ENCODE measurements at places on chromosomes 11 and 22.

- peaks cover 4% of the 10 kb centered on the region for H3K36me3 ChIP-seq
- no peak for DNase-seq
- H3K4me3 ChIP-seq: no peak overlapping the region
- H3K4me1 ChIP-seq: peaks cover 20% of the 10 kb centered on the region
These were observed 25.1 kb upstream of the GUCY1A2 start for GRCh38 chr11:107043242-107044006.

- DNase-seq: peak; percentile 79
- no peak overlapping the region for H3K27ac ChIP-seq
- no peaks in the 10 kb centered on the region for H3K27me3 ChIP-seq
- H3K4me3 ChIP-seq: no peak overlapping the region
These were observed 45.9 kb downstream of the ZNF143 start for GRCh38 chr11:9506489-9507276.

- peaks cover 6% of the 10 kb centered on the region for H3K4me1 ChIP-seq
- H3K4me3 ChIP-seq: no peak overlapping the region
- H3K36me3 ChIP-seq: no peaks in the 10 kb centered on the region
- H3K27ac ChIP-seq: no peak overlapping the region
- H3K27me3 ChIP-seq: peaks cover 16% of the 10 kb centered on the region
- DNase-seq: no peak
These were observed 58.6 kb upstream of the EIF3D start for GRCh38 chr22:36587289-36588154.

GRCh38 chr11:2531277-2531986 is 86.6 kb downstream of the KCNQ1 start:
- no peak overlapping the region for H3K4me3 ChIP-seq
- no peak overlapping the region for H3K27ac ChIP-seq
- DNase-seq: peak; percentile 96
- H3K4me1 ChIP-seq: peaks cover 14% of the 10 kb centered on the region
- H3K27me3 ChIP-seq: no peaks in the 10 kb centered on the region
- H3K36me3 ChIP-seq: no peaks in the 10 kb centered on the region

- H3K4me1 ChIP-seq: peaks cover 22% of the 10 kb centered on the region
- peaks cover 2% of the 10 kb centered on the region for H3K36me3 ChIP-seq
- H3K27me3 ChIP-seq: no peaks in the 10 kb centered on the region
- H3K27ac ChIP-seq: peak overlapping the region; percentile 50
These were observed 791 bp downstream of the EI24 start for GRCh38 chr11:125569915-125570621.

- DNase-seq: no peak
- no peak overlapping the region for H3K27ac ChIP-seq
- H3K4me1 ChIP-seq: no peaks in the 10 kb centered on the region
- no peaks in the 10 kb centered on the region for H3K27me3 ChIP-seq
These were observed 308.8 kb downstream of the LUZP2 start for GRCh38 chr11:24805671-24806070.

DNA sequence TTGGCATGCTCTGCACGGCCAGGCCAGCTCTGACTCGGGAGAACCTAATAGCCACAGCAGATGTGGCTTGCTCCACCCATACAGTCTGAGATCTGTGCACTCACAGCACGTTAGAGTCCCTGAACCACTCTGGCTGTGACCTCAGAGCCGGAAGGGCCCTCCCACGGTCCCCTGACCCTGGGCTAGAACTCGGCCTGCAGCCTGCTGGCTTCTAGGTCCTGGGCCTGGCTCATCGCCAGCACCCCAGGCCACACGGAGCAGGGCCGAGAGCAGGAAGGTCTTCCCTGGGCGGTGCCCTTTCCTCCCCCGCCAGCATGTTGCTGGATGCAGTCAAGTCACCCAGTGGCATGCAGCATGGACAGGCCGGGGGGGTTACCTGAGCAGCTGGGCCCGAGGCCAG is 35.3 kb upstream of the TTLL12 start:
- H3K4me1 ChIP-seq: peaks cover 25% of the 10 kb centered on the region
- H3K27me3 ChIP-seq: no peaks in the 10 kb centered on the region
- H3K4me3 ChIP-seq: no peak overlapping the region
- no peak overlapping the region for H3K27ac ChIP-seq

- peaks cover 52% of the 10 kb centered on the region for H3K4me1 ChIP-seq
- H3K27ac ChIP-seq: no peak overlapping the region
- H3K4me3 ChIP-seq: no peak overlapping the region
These were observed 13.2 kb downstream of the MYH9 start for GRCh38 chr22:36374603-36375024.

DNA sequence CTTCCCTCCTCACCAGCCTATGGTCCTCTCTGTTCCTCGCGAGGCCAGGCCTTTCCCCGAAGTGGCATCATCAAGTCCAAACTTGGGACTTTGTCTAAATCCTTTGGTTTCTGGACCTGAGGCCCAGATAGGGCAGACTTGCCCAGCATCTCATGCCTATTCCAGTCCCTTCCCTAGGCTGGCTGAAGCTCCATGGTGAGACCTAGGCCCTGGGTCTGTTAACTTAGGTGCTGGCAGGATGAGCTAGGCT is 11.5 kb downstream of the RELA start:
- peaks cover 15% of the 10 kb centered on the region for H3K27me3 ChIP-seq
- no peak for DNase-seq
- peak overlapping the region; percentile 78 for H3K4me3 ChIP-seq
- H3K4me1 ChIP-seq: peaks cover 29% of the 10 kb centered on the region

GRCh38 chr11:87092159-87092558 is 54.4 kb downstream of the TMEM135 start:
- H3K4me1 ChIP-seq: no peaks in the 10 kb centered on the region
- no peaks in the 10 kb centered on the region for H3K27me3 ChIP-seq
- no peak overlapping the region for H3K27ac ChIP-seq
- DNase-seq: no peak

GRCh38 chr22:25067851-25068421 is 115.4 kb downstream of the KIAA1671 start:
- no peak overlapping the region for H3K27ac ChIP-seq
- DNase-seq: no peak
- H3K36me3 ChIP-seq: no peaks in the 10 kb centered on the region
- no peak overlapping the region for H3K4me3 ChIP-seq

DNA sequence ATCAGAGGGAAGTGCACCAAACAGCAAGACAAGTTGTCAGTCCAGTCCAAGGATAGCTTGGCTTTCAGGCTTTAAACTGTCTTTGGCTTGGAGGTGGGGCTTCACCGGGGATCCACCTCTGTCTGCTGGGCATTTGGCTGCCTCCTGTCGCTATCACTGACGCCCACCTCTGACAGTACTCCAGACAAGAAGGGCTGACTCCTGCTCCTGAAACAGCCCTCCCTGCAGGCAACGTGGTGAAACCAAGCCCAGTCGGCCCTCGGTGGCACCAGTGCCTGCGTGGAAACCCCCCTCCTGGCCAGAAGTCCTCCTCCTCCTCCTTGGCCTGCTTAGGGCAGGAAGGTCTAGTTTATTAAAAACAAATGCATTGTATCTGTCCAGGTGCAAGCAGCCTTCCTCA is 16.9 kb downstream of the DHCR7 start:
- no peak for DNase-seq
- H3K27me3 ChIP-seq: no peaks in the 10 kb centered on the region
- H3K36me3 ChIP-seq: peaks cover 10% of the 10 kb centered on the region
- peaks cover 4% of the 10 kb centered on the region for H3K4me1 ChIP-seq

GRCh38 chr11:3205261-3206155 is 13.1 kb downstream of the MRGPRG start:
- no peak overlapping the region for H3K4me3 ChIP-seq
- H3K36me3 ChIP-seq: no peaks in the 10 kb centered on the region
- H3K27me3 ChIP-seq: peaks cover 40% of the 10 kb centered on the region
- DNase-seq: no peak
- H3K4me1 ChIP-seq: no peaks in the 10 kb centered on the region
- H3K27ac ChIP-seq: no peak overlapping the region

GRCh38 chr11:109957601-109958000 is 135.6 kb upstream of the ZC3H12C start:
- no peak overlapping the region for H3K4me3 ChIP-seq
- peaks cover 18% of the 10 kb centered on the region for H3K4me1 ChIP-seq

GRCh38 chr11:114556135-114556534 is 3.5 kb downstream of the NXPE1 start:
- H3K27ac ChIP-seq: no peak overlapping the region
- H3K36me3 ChIP-seq: no peaks in the 10 kb centered on the region
- no peak overlapping the region for H3K4me3 ChIP-seq
- H3K4me1 ChIP-seq: no peaks in the 10 kb centered on the region
- DNase-seq: no peak

DNA sequence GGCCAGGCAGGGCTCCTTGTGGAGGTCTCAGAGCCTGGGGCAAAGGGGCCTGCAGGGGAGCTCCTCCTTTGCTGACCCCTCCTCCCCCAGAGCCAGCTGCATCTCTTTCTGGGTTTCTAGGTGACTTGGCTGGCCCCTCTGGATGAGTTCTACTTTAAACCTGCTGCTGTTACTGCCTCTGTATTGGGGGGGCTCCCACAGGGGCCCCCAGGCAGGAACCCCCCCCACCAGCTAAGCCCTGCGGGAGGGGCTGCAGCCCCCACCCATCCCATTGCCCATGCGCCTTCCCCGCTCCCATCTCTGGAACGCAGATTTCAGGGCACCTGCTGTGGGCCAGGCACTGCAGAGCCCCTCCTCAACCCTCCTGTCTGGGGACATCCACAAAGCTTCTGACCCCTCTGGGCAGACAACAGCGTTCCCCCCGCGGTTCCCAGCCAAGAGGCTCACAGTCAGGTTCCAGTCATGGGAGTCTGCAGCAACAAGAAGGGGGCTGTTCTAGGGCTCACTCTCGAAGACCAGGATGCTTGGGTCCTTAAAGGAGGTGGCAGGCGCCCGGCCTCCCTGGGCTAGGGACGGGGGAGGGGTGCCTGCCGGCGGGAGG is 815 bp upstream of the PLCB3 start:
- peaks cover 28% of the 10 kb centered on the region for H3K4me1 ChIP-seq
- DNase-seq: no peak
- H3K36me3 ChIP-seq: no peaks in the 10 kb centered on the region

- DNase-seq: peak; percentile 63
- H3K4me3 ChIP-seq: no peak overlapping the region
- H3K27me3 ChIP-seq: peaks cover 85% of the 10 kb centered on the region
- H3K4me1 ChIP-seq: no peaks in the 10 kb centered on the region
- no peaks in the 10 kb centered on the region for H3K36me3 ChIP-seq
- no peak overlapping the region for H3K27ac ChIP-seq
These were observed 99.7 kb upstream of the IGLL5 start for GRCh38 chr22:22787786-22788459.

DNA sequence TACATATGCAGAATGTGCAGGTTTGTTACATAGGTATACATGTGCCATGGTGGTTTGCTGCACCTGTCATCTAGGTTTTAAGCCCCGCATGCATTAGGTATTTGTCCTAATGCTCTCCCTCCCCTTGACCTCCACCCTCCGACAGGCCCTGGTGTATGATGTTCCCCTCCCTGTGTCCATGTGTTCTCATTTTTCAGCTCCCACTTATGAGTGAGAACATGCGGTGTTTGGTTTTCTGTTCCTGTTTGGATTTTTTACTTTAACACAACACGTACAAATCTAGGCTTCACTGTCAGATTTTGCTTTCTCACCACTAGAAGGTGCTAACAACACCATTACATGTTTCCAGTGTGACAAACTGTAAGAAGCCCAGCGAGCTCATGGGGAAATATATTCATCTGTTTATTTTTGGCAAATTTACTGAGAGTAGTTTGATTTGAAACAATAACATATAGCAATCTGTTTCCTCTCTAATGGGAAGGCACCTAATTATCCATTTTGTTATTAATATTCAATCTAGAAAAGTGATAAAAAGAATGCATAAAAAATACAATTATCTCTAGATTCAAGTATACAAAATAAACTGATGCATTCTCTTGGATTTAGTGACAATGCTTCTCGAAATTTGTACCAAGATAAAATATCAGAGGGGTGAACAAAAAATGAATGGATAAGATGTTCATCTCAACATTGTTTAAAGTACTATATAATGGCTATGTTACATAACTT is 23.2 kb upstream of the BIRC3 start:
- no peak for DNase-seq
- H3K27ac ChIP-seq: no peak overlapping the region
- peaks cover 4% of the 10 kb centered on the region for H3K4me1 ChIP-seq

All from neural crest cell (in vitro differentiated cells).